ENCODE measurements at places on chromosomes 2 and 18.

GRCh38 chr2:181008407-181008806 lies 28.0 kb downstream of the UBE2E3 start:
- no peak for DNase-seq

GRCh38 chr18:68848242-68848641 lies 50.4 kb downstream of the CCDC102B start:
- no peak for DNase-seq

GRCh38 chr2:227383686-227384085 lies 4.1 kb downstream of the SCYGR1 start:
- DNase-seq, result no peak

- DNase-seq, result no peak
Measured at GRCh38 chr2:31191931-31192330, 25.4 kb downstream of the CAPN14 start.

GRCh38 chr2:239028253-239028619 lies 180.4 kb downstream of the TWIST2 start:
- DNase-seq, result no peak

DNA sequence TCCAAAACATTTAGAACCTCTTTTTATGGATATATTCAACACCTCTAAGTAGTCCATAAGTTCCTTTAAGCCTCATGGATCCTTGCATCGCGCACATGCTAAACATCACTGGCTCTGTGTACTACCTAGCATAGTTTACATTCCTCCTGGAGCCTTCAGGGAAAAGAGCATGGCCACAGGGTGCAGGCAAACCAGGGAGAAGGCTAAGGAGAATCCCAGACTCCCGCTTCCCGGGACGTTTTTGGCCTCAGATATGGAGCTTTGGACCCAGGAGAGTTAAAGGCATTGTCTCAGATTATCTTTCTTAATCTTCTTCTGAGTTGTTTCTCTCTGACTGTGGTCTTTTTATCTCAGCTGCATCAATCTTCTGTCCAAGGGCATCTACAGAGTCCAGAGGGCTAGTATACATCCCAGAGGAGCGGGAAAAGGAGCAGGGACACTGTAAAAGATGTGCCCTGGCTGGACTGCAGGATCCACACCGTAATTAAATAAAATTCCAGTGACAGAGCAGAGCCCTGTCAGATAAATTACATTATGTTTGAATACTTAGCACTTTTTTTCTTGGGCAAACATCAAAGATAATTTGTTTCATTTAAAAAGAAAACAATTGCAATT lies 36.9 kb downstream of the RIT2 start:
- no peak for DNase-seq

DNA sequence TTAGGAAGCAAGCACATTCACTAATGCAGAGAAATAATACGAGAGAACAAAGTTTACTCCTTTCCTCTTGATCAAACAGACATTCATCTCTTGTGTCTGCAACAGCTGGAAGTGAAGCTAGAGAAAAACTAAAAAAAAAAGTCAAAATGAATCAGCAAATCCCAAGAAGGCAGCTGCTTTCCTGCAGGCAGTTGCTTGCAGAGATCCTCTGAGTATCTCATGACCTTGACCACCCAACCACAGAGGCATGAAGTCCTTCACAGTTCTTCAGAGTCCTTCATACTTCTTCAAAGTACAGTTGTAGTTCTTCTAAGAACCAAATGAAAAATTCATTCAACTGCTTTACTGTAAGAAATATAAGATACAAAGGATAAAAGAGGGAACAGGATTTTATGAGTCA lies 97.2 kb upstream of the ACVR1C start:
- no peak for DNase-seq

DNA sequence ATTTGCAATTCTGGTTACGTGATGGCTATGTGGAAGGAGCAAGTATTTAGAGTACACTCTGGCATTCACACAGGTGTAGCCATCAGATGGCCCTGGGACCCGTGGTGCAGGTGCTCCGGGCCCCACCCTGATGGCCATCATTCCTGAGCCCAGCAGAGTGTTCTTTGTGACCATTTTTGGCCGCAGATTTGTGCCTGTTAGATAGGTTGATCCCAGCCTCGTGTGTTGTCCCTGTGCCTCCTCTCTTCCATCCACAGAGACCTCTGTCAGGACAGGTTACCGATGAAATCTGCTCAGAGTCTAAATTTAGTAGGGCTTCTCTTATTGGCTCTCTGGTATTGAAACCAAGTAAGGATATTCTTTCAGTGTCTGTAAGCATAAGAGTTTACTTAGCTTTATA lies 33.9 kb downstream of the MAPRE2 start:
- DNase-seq, result no peak

DNA sequence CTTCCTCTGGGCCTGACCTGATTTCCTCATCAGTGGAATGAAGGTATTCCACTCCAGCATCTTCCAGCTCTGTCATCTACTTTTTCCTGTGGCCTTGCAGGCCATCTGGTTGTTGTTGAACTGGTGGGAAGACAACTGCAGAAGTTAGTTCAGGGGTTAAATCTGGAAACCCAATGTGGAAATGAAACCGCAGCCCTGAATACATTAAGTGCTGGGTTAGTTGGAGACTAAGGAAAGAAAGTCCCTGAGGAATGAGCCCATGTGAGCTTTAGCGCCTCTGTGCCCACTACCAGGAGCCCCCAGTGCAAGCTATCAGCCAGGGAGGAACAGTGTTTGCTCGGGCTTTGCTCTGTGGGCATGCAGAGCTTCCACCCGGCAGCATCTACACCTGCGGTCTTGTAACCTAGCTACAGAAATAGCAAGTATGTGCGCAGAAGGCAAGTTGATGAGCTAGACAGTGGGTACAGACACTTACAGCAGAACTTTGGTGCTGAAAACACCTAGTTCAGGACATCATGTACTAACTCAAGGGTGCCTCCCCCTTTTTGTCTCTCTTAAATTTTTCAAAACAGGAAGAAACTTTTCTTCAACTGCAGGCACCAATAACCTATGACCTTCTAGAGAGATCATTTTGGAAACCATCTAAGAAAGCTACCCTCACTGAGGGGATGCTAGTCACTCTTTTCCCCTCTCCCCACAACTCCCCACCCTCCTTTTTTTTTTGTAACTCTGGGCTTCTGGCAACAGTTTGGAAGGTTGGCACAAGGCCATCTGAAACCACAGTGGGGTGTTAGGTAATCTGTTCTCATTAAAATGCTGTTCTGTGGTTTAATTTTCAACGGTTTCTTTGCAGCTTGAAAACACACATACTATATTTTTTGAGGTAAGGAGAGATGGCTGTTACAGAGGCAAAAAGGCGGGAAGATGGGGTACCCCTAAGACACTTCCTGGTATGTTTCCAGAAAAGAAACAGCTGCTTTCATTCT lies 18.3 kb upstream of the CXCR4 start:
- peak; percentile 31 for DNase-seq

GRCh38 chr18:47752796-47753645 lies 177.4 kb downstream of the SMAD2 start:
- DNase-seq, result no peak

DNA sequence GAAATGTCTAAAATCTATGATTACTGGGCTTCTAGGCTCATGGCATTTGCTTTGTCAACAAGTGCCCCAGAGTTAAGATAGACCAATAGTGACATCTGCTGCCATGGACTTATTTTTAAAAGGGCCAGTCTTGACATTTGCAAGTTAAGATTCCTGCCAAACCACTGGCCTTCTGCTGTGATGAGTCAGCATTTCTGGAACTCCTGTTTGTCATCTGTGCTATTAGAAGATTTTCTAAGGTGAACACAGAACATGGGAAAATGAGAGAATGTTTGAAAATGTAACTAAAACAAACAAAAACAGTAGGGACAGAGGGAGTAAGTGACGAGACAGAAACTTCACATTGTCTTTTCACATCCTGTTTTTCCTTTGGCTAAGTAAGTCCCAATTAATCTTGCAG lies 93.7 kb upstream of the WDR75 start:
- no peak for DNase-seq

- peak; percentile 51 for DNase-seq
Measured at GRCh38 chr2:235779444-235779896, 285.6 kb downstream of the AGAP1 start.
